ENCODE measurements at places on chromosomes 3 and 15.

DNA sequence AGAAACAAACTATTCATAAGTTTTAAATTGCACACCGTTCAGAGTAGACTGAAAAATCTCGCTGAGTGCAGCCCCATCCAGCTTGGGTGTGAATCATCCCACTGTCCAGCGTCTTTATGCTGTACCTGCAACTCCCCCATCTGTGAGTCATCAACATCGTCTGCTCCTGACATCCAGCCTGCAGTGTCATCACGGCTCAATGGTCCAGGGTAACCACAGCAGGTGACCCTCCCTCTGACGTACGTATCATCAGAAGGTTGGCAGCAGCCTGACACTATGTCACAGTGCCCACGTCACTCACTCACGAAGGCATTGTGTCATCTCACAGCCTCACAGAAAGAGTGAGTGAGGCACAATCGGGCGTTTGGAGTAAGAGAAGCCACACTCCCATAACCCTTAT is 65.2 kb downstream of the TPRA1 start:
- DNase-seq, result peak; percentile 41

DNA sequence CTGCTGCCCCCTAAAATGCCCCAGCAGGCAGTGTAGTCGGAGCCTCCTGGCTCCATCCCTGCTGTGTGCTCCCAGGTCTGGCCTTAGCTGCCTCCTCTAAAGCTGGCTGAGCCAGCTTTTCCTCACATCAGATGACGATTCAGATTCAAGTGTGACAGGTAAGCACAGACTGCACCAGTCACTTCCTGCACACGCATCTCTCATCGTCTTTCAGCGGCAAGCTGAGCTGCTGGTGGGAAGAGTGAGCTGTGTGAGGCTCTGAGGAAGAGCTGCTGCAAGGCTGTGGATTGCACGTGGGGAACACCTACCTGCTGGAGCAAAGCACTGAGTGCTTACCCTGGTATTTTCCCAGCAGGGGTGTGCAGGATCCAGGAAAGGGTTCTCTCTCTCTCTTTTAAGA is 88.4 kb upstream of the RPL32 start:
- no peak for DNase-seq

- no peak for DNase-seq
Measured at GRCh38 chr15:42331235-42331634, 28.1 kb upstream of the CAPN3 start.

GRCh38 chr3:47577583-47578118 is 1.0 kb downstream of the CSPG5 start:
- no peak for DNase-seq

DNA sequence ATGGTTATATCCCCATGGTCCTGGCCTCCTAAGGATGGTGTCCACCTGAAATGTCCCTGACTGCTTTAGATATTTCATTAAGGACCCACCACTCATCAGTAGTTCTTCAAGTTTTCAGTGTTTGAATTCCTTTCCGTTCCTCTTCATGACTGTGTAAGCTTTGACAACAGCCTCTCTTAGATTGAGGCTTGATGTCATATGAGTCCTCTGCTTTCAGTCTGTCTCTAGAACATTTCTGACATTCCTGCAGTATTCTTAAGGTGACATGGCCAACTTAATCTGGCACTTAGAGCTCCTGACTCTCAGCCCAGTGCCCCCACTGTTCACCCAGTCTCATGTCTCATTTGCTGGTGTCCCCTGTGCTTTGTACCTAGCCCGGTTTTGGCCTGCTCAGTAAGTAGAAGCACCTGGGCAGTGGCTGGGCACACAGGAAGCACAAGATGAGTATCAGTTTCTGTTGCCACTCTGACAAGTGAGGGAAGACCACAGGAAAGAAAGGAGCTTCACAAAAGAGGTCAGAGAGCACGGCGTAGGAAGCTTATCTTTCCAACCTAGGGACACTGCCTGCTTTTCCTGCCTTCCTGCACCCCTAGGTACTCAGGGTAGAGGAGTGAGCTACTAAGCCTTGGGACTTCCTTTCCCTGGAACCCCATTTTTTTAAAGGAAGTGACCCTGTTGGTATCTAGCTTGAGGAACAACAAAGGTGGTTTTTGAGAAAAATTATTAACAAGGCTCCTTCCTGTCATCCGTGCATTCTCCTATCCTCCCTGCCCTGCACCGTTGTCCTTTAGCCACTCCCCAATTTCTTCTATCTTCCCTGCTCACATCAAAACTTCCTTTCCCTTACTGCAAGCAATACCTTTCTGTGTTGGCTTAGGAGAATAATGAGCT is 103.1 kb downstream of the KLHL25 start:
- no peak for DNase-seq

- no peak for DNase-seq
Measured at GRCh38 chr3:82509106-82509842, 747.8 kb upstream of the GBE1 start.

GRCh38 chr15:46768287-46768686 is 949.0 kb upstream of the SEMA6D start:
- DNase-seq, result no peak

DNA sequence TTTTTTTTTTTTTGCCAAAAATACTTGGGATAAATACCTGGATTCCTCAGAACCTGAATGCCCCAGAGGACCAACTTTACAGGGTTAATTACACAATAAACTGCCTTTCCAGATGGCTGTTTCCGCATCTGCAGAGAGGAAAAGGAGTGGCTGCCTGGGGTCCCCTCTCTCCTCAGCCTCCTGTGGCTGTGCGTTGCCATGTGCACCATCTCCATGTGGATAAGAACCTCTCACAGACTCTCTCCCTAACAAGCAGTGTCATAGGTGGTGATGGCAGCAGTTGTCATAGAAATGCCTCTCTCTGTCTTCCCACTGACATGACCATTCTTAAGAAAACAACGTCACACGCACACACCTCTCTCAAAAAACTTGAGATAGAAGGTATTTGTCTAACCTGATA is 179.4 kb downstream of the RPLP1 start:
- no peak for DNase-seq

DNA sequence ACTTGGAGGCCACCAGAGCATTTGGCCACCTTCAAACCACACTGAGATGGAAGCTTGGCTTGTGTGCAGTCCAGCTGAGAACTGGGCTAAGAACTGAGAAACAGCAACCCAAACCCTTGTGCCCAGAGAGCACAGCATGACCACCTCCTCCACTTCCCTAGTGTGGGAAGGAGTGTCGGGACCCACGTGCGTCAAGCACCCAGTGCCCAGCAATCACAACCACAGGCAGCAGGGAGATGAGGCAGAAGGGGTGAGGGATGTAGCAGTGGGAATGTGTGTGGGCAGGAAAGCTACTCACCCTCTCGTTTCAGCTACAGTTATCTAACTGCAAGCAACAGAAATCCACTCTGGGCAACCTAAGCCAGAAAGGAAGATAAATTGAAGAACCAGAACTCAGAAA is 25.0 kb upstream of the RFTN1 start:
- no peak for DNase-seq

- peak; percentile 51 for DNase-seq
Measured at GRCh38 chr3:15206662-15207576, 873 bp downstream of the CAPN7 start.

GRCh38 chr3:178308771-178309170 is 227.5 kb upstream of the KCNMB2 start:
- DNase-seq, result no peak

DNA sequence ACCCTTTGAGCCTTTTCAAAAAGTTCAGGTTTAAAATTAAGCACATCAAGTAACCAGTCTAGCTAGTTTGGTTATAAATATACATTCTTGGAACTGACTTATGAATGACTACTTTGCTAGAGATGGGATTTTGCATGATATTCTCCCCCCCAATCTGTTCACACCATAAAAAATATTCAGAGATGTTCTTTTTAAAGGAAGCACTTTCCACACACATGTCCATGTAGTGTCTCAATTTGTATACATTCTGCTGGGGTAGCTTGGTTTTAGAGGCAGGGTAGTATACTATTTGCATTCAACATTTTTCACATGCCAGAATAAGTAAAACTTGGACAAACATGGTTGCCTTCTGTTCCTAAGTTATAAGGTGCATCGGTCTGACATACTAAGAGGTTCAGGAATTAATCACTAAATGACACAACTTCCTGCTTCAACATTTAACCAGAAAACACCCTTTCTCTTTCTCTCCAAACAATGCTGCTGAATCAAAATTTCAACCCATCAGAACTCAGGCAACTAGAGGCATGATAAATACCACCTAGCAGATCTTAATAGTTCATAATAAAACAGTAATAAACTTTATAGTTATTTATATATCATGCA is 57.0 kb downstream of the SUMF1 start:
- no peak for DNase-seq

- peak; percentile 91 for DNase-seq
Measured at GRCh38 chr15:68352401-68353062, 75.0 kb downstream of the FEM1B start.

DNA sequence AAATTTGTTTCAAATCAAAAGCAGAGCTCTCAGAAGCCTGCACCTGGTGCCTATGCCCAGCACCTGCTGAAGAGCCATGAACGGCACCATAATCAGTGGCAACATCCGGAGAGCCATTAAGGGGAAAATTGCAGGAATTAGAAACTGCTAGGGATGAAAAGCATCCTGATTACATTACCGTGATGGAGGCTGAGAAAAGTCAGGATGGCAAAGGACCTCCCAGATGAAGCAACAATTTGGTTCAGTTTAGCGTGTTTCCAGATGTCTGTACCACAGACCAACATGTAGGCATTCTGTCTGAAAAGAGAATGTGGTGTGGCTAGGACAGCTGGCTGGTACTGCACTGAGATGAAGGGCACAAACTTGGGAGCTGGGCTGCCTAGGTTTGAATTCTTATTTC is 106.1 kb downstream of the EOMES start:
- DNase-seq, result no peak

- peak; percentile 60 for DNase-seq
Measured at GRCh38 chr3:30181581-30181980, 424.8 kb upstream of the TGFBR2 start.

GRCh38 chr3:147383617-147384016 is 22.7 kb downstream of the ZIC4 start:
- peak; percentile 46 for DNase-seq

- no peak for DNase-seq
Measured at GRCh38 chr3:131775650-131776049, 259.2 kb downstream of the CPNE4 start.

DNA sequence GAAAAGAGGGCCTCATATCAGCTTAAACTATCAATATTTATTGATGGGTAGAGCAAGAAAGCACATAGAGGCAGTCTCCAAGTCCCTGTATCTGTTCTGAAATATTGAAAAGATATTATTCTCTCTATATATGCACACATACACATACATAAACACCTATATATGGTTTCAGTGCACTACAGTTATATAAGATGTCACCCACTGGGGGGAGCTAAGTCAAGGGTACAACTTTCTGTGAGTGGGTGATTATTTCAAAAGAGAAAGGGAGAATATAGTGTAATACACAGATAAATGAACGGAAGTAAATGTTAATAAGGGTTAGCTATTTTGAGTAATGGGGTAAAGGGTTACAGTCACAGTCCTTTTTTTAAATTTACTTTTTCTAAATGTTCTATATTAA is 8.8 kb downstream of the SNTN start:
- peak; percentile 35 for DNase-seq

- no peak for DNase-seq
Measured at GRCh38 chr3:163562625-163563024, 1515.7 kb downstream of the SI start.

GRCh38 chr3:12663401-12663935 is 449 bp downstream of the RAF1 start:
- DNase-seq, result no peak

- peak; percentile 78 for DNase-seq
Measured at GRCh38 chr15:39083213-39083612, 497.7 kb upstream of the THBS1 start.

GRCh38 chr3:195131176-195131575 is 139.8 kb downstream of the XXYLT1 start:
- no peak for DNase-seq

GRCh38 chr3:177852001-177852807 is 654.9 kb upstream of the TBL1XR1 start:
- DNase-seq, result peak; percentile 77

GRCh38 chr15:25381579-25381978 is 57.2 kb downstream of the UBE3A start:
- DNase-seq, result no peak

DNA sequence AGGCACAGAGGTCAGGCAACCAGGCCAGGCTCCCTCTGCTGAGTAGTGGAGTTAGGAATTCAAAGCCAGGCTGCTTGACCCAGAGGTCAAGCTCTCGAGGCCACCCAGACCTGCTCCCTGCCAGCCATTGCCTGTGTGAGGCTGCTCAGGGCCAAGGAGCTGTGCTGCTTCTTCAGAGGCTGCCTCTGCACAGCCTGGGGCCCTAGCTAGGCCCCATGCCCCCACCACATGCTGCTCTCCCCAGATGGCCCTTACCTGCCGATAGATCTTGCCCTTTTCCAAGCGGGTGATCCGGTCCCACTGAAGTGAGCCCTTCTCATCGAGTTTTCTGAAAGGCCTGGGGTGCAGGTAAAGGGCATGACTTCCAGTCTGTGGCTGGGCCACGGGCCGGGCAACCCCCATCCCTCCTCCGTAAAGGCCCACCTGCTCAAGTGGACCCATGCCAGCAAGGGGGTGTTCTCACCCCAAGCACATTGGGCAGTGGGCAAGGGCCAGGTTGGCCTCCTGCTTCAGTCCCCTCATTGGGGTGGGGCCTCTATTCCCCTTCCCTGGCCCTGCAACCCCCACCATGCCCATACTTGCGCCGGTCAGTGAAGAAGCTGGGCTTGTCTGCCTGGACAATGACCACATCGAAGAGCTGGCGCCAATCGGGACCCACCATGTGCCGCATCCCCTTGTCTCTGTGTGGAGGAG is 6.5 kb downstream of the NT5DC2 start:
- DNase-seq, result peak; percentile 21

- no peak for DNase-seq
Measured at GRCh38 chr15:86221119-86221518, 141.4 kb downstream of the AGBL1 start.

GRCh38 chr3:51934991-51935885 is 6.5 kb downstream of the RRP9 start:
- no peak for DNase-seq

DNA sequence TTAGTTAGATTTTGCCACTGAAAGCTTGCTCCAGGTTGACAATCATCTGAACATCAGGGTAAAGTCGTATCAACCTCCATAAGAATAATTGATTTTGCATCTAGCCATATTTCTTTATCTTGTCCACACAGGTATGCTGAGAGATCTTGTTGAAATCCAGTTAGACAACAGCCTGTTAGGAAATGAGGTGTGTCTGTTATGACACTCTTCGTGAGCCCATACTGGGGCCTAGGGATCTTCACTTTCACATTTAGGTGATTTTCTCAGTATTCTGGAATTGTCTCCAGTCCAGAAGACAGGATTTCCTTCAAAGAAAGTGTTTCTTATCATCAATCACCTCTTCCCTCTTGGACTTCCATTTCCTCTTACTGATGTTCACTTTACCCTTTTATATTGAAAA is 18.1 kb downstream of the DNAJB11 start:
- no peak for DNase-seq

- peak; percentile 72 for DNase-seq
Measured at GRCh38 chr3:184727357-184728009, 15.6 kb upstream of the MAGEF1 start.

GRCh38 chr15:96514607-96515285 is 184.2 kb downstream of the NR2F2 start:
- DNase-seq, result no peak

GRCh38 chr3:186882150-186882524 is 39.6 kb downstream of the ADIPOQ start:
- peak; percentile 24 for DNase-seq

- peak; percentile 9 for DNase-seq
Measured at GRCh38 chr15:42836251-42836650, 84.3 kb downstream of the TTBK2 start.

All from choroid plexus epithelial cell (primary cell).